ENCODE measurements at places on chromosomes 6 and 20. TPM values are rescaled to one million over a fixed set of nuclear protein-coding genes. Genes with fewer than 3 reads are reported as not detected.

The GHRH gene
- not detected for total RNA-seq

The C6orf141 gene
- 10.6 TPM for total RNA-seq

The LRFN2 gene
- 0.29 TPM for total RNA-seq

The CFB gene
- total RNA-seq = 178 TPM

The GSTA3 gene
- total RNA-seq = not detected

The PRKN gene
- total RNA-seq = 10.2 TPM

The DSP gene
- 265 TPM for total RNA-seq

The ID4 gene
- 3.0 TPM for total RNA-seq

The SLC12A5 gene
- total RNA-seq = not detected

The JPH2 gene
- total RNA-seq = 8.3 TPM

The ENPP4 gene
- 24.2 TPM for total RNA-seq

The PTK6 gene
- total RNA-seq = 91.7 TPM

The FAM217A gene
- total RNA-seq = not detected

The BMP2 gene
- 22.5 TPM for total RNA-seq

The LSM2 gene
- total RNA-seq = 33.8 TPM

The PRL gene
- not detected for total RNA-seq

The FRK gene
- 25.8 TPM for total RNA-seq

The WFDC2 gene
- total RNA-seq = 65.7 TPM

The TNXB gene
- 20.1 TPM for total RNA-seq

The SPINT3 gene
- total RNA-seq = not detected

The MCHR2 gene
- not detected for total RNA-seq

The KCNK16 gene
- not detected for total RNA-seq

The NSFL1C gene
- 80.0 TPM for total RNA-seq

The SYCP2L gene
- 0.57 TPM for total RNA-seq

The GPLD1 gene
- total RNA-seq = 0.36 TPM

The FOXS1 gene
- total RNA-seq = not detected

The MRAP2 gene
- 6.3 TPM for total RNA-seq

The FAM209A gene
- total RNA-seq = 0.32 TPM

The MDFI gene
- 2.1 TPM for total RNA-seq

The TFAP2A gene
- total RNA-seq = 0.53 TPM

The APCDD1L gene
- total RNA-seq = 0.23 TPM

The COL19A1 gene
- total RNA-seq = 0.19 TPM

The NKX2-2 gene
- 1.8 TPM for total RNA-seq

The CDKAL1 gene
- 15.5 TPM for total RNA-seq

The SASH1 gene
- total RNA-seq = 22.9 TPM

The SEMG1 gene
- not detected for total RNA-seq

The CALHM4 gene
- total RNA-seq = not detected

The CLVS2 gene
- 0.92 TPM for total RNA-seq

The SMOC2 gene
- total RNA-seq = 40.4 TPM
